Peyer's patch (tissue), 4 donors: ENCODE measurements at places on chromosomes 12 and 14. TPM values are rescaled to one million over a fixed set of nuclear protein-coding genes. Genes with fewer than 3 reads are reported as not detected.

DNA sequence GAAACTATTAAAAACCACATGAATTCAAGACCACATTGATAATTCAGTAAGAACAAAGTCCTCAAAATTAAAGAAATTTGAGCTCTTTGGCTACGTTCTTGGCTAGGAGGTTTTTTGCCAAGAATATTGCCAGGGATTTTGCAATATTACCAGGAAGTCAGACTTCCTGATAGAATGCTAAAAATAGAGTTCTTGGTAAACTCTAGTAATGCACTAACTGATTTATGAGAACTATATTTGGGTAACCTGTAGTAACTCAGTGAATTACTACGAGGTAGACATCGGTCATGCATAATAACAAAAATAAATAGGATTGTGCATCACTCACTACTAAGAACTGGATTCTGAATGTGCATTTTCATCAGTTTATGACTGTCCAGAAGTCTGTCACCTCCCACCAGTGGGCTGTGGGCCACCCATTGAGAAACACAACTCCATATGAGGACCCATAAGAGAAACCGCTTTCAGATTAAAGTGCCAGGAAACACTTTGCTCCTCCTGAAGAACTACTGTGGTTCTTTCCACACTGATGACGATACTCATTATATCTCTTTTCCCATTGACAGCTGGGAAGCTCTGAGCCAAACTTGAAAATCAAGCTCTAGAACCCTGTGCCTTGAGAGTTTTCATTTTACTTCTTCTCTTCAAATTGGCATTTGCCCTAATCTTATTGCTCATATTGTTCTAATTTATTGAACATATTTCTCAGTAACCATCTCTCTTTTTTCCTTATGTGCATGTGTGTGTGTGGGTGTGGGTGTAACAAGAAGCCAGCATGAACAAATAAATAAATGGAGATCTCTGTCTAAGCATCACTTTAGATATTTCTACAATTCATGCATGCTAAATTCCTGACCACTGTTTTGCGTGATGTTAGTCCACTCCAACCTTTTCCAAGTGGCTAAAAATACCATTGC, 116.6 kb downstream of the BCL11B start:
- no peaks in the 10 kb centered on the region for H3K36me3 ChIP-seq
- no peak overlapping the region for H3K4me3 ChIP-seq
- no peaks in the 10 kb centered on the region for H3K4me1 ChIP-seq
- no peaks in the 10 kb centered on the region for H3K27me3 ChIP-seq
- peak; percentile 25 for DNase-seq

- DNase-seq: no peak
- H3K4me1 ChIP-seq: no peaks in the 10 kb centered on the region
Measured at GRCh38 chr12:41073633-41074472, 114.3 kb upstream of the PDZRN4 start.

- no peak overlapping the region for H3K4me3 ChIP-seq
- H3K36me3 ChIP-seq: no peaks in the 10 kb centered on the region
- H3K27me3 ChIP-seq: no peaks in the 10 kb centered on the region
- no peak overlapping the region for H3K27ac ChIP-seq
- no peak for DNase-seq
Measured at GRCh38 chr14:98197933-98198332, 1074.1 kb downstream of the BCL11B start.

DNA sequence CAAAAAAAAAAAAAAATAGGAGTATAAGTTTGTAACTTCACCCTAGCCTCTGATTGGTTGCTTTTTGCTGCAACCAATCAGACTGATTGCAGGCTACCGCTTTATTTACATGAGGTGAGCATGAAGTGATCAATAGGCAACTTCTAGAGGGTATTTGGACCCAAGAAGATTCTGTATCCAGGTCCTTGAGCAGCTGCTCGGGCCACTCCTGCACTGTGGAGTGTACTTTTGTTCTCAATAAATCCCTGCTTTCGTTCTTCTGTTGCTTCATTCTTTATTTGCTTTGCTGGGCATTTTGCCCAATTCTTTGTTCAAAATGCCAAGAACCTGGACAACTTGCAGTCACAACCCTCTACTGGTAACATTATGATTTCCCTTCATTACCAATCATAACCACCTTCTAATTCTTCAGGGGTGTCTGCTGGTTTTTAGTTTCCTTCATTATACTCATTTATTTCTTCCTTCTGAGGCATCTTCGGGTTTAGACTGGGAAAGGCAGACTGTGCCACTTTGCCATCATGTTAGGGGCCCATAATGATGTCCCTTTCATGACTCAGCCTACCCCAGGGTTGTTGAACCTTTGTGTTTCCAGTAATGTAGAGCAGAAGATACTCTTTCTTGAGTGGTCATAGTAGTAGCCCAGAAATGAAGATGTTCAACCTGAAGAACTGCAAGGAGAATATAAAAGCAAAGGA, 43.4 kb upstream of the LIMA1 start:
- no peaks in the 10 kb centered on the region for H3K4me1 ChIP-seq
- H3K36me3 ChIP-seq: no peaks in the 10 kb centered on the region
- no peak for DNase-seq

GRCh38 chr14:100679153-100679552, 47.5 kb upstream of the DLK1 start:
- no peak for DNase-seq
- no peak overlapping the region for H3K4me3 ChIP-seq
- peak overlapping the region; percentile 13 for H3K27ac ChIP-seq

DNA sequence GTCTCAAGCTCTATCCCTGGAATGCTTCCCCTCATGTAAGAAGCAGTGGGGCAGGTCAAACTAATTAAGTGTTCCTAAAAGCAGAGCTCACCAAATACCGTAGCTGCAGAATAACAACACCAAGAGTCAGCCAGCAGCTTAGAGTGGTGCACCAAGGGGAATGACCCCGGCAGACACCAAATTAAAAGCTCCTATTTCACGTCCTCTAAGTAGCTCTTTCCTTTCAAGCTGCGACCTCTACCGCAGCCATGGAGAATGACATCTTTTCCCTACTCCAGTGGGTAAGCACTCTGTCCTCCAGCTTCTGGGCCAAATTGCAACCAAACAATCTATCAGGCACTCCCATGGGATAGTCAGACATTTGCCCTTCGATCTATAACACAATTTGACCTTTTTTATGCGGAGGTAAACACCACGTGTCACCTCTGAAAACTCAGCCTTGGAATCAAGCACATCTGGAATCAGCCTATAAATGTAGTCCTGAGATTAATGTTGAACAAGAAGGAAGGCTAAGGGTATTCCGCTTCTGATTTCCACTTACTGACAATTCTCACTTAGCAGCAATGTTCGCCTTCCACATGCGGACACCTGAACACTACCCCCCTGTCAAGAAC, 67.6 kb upstream of the CDKN3 start:
- H3K4me3 ChIP-seq: no peak overlapping the region
- DNase-seq: peak; percentile 60
- no peak overlapping the region for H3K27ac ChIP-seq
- no peaks in the 10 kb centered on the region for H3K4me1 ChIP-seq
- H3K27me3 ChIP-seq: no peaks in the 10 kb centered on the region

GRCh38 chr12:32155961-32156529, 49.4 kb downstream of the BICD1 start:
- H3K36me3 ChIP-seq: no peaks in the 10 kb centered on the region
- no peaks in the 10 kb centered on the region for H3K4me1 ChIP-seq
- H3K4me3 ChIP-seq: no peak overlapping the region
- no peaks in the 10 kb centered on the region for H3K27me3 ChIP-seq

GRCh38 chr14:88454886-88455285, 69.4 kb downstream of the SPATA7 start:
- no peak for DNase-seq
- H3K27me3 ChIP-seq: no peaks in the 10 kb centered on the region
- no peak overlapping the region for H3K27ac ChIP-seq
- no peaks in the 10 kb centered on the region for H3K4me1 ChIP-seq
- no peak overlapping the region for H3K4me3 ChIP-seq

GRCh38 chr14:24889843-24890242, 160.1 kb downstream of the STXBP6 start:
- H3K4me1 ChIP-seq: no peaks in the 10 kb centered on the region
- H3K27me3 ChIP-seq: no peaks in the 10 kb centered on the region
- no peak overlapping the region for H3K27ac ChIP-seq
- H3K4me3 ChIP-seq: no peak overlapping the region

Gene NFKBIA
- 380 TPM for total RNA-seq

Gene BCAT1
- 3.9 TPM for total RNA-seq
